ENCODE measurements at places on chromosomes 2 and 18.
A peak's percentile ranks its signal among the peaks of the same experiment; 100 is the strongest.

- DNase-seq: no peak
Measured at GRCh38 chr2:24385366-24385765, 25.0 kb upstream of the ITSN2 start.

DNA sequence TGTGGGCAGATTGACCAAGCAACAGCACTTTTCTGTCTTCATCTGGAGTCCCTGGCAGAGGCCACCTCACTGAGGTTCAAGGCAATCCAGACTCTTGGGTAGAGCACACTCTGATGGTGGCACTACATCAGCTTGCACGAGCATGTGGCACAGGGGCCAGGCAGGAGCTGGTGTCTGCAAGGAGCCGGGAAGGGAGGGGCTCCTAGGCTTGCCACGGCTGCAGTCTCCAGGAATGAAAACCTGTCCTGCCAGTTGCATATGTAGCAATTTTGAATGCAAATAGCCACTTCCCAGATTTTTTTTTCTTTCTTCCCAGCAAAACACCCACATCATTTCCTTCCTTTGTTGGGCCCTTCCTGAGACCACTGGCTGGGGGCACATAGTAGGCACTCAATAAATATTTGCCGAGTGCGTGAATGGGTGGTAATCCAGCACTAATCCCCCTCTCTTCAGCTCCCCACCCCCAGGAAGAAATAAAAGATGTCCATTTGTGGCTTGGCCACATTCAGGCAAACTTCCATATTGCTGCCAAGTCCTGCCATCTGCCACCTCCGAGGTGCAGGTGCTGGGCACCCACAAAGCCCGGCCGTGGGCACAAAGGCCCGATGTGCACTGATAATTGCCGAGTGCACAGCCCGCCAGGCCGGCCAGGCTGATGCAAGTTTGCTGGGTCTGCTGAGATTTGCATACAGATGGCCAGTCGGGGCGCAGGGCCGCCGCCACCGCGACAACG is 72.4 kb downstream of the MYCN start:
- DNase-seq: peak; percentile 49

- DNase-seq: no peak
Measured at GRCh38 chr2:74137651-74138599, 9.8 kb downstream of the BOLA3 start.

DNA sequence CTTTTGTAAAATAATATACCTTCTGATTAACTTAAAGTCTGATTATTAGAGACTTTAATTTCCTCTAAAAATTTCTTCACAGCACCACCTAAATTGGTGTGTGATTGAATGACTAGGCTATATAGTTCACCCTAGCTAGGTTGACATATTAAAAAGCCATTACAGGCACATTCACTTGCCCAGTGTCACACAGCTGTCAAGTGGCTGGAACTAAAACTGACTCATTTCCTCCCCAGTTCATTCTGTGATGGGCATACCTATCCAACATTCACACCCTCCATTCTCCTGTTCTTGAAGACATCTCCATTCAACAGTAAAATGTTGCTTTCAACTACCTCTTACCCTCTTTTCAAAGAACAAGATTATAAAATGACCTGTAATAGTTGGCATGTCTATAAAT is 334.5 kb downstream of the ARHGAP15 start:
- DNase-seq: no peak

DNA sequence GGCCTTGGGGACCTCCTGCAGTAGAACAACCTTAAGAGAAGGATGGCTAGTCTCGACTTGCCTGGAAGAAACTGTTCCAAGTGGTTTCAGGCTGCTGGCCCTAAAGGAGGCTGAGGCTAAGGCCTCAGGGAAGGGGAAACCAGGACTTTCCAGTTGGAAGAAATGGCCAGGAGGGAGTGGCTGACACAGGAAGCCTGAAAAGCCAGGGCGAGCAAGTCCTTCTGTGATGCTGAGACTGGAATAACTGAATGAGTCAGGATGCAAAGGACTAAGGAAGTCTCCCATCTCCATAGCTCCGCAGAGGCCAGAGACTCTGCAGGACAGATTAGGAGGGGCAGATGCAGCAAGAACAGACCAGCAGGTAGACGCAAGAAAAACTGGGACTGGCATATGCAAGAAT is 7.4 kb downstream of the HTRA2 start:
- DNase-seq: no peak

GRCh38 chr2:134681201-134681600 is 37.6 kb downstream of the TMEM163 start:
- no peak for DNase-seq

GRCh38 chr2:4915357-4915756 is 776.8 kb upstream of the SOX11 start:
- no peak for DNase-seq

GRCh38 chr2:227370791-227371312 is 8.3 kb downstream of the TM4SF20 start:
- DNase-seq: no peak

DNA sequence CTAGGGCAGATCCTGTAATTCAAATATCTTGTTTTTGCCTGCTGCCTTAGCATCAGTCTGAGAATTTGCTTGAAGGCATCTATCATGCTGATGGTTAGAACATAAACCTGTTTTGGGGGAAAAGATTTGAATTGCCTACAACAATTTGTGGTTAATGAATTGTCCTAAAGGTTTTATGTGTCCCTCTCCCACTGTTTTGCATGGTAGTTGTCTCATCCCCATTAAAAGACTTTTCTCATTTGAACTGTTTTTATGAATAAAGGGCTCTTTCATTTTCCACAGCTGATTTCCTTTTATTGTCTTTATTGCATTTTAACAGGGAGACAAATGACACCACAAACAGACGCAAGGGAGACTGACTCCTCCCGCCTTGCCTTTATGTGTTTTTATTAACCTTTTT is 275.6 kb downstream of the PIK3C3 start:
- DNase-seq: no peak

DNA sequence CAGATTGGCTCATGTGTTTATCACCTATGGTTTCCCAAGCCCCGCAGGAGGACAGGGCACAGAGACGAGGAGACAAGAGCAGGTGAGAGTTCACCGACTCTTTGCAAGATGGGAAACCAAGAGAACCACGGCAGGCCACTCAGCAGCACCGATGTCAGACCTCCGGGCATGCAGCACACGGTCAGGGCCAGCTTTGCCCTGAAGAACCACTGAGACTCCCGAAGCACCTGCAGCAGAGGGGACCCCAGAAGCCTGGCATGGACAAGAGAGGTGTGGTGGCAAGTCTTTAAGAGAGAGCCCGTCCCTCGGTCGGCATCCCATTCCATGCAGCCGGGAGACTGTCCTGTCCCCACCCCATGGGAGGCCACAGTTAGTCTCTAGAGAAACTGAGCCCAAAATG is 36.6 kb upstream of the TAF1B start:
- no peak for DNase-seq

GRCh38 chr2:54208364-54209240 is 47.4 kb downstream of the TSPYL6 start:
- DNase-seq: no peak

- DNase-seq: no peak
Measured at GRCh38 chr2:55000341-55000740, 49.9 kb downstream of the RTN4 start.

- DNase-seq: no peak
Measured at GRCh38 chr2:10779776-10780490, 32.7 kb downstream of the PDIA6 start.

GRCh38 chr18:23307567-23308295 is 145.4 kb upstream of the RIOK3 start:
- no peak for DNase-seq

All from NCI-H1694 treated with DMSO at 0.1 percent for 48 hours (cell line).